ENCODE measurements at places on chromosomes 6 and 20.

DNA sequence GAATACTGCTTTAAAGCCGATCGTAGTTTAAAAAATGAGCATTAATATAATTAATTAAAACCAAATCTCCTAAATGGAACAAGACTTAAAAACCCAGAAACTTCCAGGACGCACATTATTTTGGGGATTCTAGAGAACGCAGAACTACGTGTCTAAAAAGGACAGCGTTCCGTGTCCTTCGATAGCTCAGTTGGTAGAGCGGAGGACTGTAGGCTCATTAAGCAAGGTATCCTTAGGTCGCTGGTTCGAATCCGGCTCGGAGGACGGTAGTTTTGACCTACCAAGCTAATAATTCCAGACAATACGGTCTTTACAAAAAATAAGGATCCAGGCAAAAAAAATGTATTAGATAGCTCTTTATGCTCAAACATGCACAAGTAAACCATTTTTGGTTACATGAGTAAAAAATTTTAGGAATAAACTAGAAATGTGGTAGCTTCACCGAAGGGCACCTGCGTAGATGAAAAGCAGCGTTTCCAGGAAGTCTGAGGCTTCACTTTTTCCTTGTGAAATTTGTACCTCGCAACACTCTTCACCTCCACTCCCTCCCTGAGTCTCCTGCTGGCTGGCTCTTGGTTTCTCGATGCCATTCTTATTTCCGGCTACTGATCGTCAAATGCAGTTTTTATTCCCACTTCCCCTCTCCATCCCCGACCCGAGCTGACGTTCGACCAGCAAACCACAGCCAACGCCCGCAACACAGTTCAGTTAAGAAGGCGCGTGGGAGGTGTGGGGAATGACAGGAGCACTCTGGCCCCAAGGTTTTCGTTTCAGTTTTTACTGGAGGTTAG is 19.6 kb upstream of the ABT1 start:
- no peak for DNase-seq

GRCh38 chr6:137157601-137158000 is 15.8 kb downstream of the IL22RA2 start:
- no peak for DNase-seq

GRCh38 chr6:54860132-54860531 is 13.6 kb downstream of the FAM83B start:
- no peak for DNase-seq

DNA sequence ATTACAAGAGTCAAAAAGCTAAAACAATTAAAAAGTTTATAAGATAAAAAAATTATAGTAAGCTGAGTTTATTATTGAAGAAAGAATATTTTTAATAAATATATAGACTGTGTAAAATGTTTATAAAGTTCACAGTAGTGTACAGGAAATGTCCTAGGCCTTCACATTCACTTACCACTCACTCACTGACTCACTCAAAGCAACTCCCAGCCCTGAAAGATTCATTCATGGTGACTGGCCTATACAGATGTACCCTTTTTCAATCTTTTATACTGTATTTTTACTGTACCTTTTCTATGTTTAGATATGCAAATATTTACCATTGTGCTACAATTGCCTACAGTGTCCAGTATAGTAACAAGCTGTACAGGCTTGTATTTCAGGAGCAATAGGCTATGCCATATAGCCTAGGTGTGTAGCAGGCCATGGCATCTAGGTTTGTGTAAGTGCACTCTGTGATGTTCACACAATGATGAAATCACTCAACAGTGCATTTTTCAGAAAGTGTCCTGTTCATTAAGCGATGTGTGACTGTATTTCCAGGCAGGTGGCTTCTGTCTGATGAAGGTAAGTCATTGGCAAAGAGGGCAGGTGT is 130.2 kb downstream of the BTBD3 start:
- DNase-seq: no peak

DNA sequence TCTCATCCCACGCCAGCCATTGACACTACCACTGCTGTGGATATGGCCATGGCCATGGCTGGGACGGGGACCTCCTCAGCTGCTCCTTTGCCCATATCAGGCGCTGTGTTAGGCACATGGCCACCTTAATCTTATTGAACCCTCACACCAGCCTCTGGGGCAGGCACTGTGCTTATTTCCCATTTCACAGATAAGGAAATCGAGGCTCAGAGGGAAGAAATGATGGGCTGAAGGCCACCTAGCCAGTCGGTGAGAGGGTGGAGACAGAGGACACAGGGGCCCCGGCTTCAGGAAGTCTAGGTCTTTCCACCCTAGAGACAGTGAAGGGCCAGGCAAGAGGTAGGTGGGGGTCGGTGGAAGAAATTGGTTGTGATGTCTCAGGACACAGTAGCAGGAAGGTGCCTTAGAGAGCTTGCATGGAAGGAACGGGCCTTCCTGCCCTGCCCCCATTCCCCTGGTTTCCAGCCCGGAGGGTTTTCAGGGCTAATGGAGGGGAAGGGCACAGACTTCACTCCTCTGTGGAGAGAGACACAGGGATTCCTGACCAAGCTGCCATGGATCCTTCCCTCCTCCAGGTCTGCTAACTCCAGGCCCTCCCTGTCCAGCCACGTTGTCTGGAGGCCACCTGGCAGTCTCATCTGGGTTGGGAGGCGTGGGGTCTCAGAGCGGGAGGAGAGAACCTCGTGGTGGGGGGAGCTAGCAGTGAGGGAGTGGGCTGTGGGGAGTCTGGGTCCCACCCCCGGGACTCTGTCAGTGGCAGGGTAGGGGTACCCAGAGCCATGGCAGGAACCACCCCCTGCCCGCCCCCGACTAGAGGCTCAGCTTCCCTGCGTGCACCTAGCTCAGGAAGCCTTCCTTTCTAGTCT is 120.4 kb downstream of the VEGFA start:
- no peak for DNase-seq

- peak; percentile 59 for DNase-seq
Observed at GRCh38 chr20:25399037-25399430, 8.4 kb upstream of the ABHD12 start.

DNA sequence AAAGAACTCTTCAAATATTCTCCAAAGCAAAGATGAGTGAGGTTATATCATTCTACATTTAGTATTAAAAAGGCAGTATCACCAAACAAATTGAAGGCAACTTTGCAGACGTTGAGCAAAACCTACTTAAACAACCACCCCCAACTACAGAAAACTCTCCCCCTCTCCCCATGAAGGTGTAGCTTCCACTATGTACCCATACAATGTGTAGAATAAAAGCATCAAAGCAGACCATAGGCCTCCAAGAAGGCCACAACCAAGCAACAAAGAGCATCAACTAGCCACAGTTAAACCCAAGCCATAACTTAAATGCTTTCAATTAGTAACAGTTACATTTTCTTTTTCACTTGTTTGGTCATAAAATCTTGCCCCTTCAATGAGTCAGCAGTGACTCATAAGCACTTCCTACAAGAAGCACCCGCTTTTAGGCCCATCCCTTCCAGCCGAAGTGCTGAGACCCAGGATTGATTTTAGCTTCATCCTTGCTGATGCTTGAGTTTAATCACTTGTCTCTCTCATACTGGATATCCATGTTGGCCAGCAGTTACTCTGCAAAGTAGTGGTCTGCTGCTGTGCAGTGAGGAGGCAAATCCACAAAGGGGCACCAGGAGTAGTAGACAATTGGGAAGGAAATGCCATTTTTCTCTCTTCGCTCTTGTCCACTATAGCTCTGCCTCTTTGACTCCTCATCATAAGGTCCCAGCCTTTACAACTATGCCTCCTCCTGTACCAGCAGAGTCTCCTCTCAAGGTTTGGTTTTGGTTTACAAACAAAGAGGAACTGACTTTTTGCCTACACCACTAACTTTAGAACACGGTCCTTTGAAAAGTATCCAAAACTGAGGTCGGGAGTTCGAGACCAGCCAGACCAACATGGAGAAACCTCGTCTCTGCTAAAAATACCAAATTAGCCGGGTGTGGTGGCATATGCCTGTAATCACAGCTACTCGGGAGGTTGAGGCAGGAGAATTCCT is 8.4 kb upstream of the NUP153 start:
- DNase-seq: no peak

DNA sequence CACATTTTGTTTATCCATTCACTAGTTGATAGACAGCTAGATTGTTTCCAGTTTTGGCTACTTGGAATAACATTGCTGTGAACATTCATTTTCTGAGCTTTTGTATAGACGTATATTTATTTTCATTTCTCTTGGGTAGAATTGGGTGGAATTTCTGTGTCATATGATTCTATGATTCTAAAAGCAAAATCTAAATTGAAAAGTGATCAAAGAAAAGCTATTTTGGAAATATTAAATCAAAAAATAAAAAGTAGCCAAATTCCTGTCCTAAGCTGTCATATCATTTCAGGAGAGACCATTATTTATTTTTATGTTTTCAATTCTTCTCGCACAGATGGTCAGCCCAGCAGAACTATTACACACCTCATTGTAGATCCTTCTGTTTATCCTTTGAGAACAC is 229.2 kb downstream of the COL12A1 start:
- DNase-seq: no peak

DNA sequence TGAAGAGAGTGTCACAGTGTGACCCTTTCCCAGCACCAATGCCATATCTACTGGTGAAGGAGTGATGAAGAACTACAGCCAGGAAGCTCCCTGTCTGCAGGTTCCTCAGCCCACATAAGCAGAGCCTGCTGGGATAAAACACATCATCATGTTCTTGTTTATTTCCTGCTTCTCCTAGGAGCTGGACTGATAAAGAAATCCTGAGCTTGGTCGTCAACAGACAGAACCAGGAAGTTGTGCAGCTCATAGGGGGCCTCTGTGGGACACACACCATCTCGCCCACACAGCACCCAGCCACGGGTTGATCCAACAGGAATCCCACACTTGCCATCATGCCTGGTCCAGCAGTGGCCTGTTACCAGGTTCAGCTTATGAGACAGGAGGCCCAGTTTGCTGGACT is 2.8 kb upstream of the CSTL1 start:
- no peak for DNase-seq

DNA sequence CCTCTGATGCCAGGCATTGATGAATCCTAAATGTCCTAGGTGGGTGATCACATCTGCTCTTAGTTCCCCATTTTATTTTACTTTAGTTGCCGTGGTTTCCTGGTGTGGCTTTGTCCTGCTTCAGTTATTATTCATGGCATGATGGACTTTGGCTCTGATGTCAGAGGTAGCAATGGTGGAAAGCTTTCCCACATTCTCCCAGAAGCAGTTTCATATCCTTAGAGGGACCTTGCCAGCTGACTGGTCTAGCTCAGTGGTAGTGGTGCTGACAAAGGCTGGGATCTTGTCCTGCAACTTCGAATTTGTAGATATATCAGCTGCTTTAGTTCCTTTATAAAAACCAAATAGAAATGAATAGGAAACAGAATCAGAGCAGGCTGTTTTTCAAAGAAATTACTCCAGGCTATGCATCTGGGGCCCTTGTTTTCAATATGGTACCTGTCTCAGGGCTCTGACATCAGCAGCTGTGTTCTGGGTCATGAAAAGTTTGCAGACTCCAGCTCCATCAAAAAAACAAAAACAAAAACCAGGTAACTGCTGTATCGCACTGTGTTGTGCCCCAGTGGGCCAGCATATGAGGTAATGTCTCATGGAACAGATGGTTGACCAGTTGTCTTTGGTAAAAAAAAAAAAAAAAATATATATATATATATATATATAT is 133.7 kb downstream of the PLCB4 start:
- DNase-seq: no peak

DNA sequence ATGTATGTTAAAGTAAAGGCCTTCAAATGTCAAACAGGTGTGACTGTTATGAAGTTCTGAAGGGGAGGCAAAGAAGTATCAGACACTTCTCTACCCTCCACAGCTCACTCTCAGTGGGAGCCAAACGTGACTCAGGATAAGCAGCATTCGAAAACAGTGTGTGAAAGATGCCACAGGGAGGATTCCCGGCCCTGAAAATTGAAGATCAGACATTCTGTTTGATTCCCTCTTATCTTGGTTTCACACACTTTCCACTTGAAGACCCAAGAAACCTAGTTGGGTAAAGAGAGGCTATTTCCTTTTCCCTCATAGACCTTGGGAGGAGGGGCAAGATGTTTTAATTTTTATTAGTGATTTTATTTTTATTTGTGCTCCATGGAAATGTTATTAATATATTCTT is 164.2 kb upstream of the SUPT3H start:
- no peak for DNase-seq

- DNase-seq: no peak
Observed at GRCh38 chr6:161837854-161838253, 564.0 kb upstream of the AGPAT4 start.

DNA sequence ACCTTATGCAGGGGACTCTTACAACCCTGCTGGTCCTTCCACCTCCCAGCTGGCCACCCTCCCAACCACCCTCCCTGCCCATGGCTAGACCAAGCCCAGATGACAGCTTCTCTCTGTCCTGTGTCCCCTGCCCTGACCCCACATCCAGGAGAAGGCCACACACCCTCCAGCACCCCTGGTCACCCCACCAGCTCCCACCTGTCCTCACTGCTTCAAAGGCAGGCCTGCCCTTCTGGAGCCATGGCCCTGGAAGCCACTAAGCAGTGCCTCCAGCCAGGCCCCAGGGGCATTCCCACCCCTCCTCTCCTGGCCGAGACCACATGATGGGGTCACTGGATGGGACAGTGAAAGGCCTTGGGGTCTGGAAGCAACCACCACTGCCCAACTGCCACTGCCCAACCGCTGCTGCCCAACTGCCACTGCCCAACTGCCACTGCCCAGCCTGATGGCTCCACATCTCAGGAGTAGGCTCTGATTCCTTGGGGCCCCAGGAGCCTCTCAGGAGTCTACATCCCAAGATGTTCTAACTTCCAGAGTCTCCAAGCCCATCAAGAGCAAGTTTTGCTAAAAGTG is 30.5 kb downstream of the UBD start:
- no peak for DNase-seq

- no peak for DNase-seq
Observed at GRCh38 chr6:96116674-96117073, 100.9 kb downstream of the FUT9 start.

DNA sequence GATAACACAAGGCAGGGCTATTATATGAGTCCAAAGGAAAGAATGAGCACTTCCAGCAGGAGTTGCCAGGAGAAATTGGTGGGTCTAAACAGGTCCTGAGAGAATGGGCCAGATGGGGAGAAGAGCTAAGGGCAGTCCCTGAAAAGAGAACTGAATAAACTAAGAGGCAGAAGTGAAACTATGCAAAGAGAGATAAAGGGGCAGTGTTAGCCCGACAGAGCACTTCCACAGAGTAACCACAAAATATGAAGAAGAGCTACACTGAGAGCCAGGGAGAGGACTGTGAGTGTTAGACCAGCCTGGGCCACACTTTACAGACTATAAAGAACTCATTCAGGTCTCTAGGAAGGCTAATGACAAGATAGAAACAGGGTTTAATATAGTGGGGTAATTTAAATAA is 43.8 kb downstream of the RALGAPA2 start:
- no peak for DNase-seq

- DNase-seq: no peak
Observed at GRCh38 chr6:137683916-137684315, 183.1 kb upstream of the TNFAIP3 start.
